Activated CD4-positive, alpha-beta T cell treated with anti-CD3 and anti-CD28 coated beads, Interleukin-2, amount 50 U/mL, for 48 hours (primary cell): ENCODE measurements at places on chromosomes 6 and 20.

DNA sequence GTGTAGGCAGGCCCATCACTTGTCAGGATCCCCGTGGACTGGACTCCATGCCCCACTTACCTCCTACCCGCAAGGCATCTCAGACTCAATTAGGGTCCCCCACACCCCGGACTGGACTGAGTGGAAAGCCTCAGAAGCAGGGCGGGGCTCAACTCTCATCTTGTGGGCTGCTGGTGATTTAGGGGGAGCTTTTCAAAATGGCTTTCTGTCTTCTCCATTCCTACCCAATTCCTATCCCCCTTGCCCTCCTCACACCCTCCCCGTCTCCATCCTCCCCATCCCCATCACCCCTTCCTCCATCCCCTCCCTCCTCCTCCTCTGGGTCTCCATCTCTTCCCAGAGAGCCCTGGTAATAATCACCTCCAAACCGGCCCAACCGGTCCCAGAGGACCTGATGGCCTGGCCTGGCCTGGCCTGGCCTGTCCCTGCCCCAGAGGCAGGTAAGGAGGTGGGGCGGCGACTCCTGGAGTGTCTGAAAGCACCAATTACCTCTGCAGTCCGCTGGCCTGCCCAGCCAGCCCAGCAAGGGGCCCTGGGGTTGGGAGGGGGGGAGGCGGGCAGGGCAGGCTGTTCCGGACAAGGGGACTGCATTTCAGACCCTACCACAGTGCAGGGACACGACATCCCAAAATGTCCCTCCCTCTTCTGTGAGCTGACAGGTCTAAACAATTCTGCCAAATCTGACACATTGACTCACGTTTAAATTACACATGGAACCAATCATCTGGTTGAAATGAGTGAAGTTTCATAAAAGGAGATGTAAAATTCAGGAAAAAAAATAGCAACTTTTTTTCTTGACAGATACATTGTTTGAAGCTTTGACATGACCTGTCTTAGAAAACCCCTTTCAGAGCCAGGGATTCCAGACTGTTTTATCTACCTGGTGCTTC, 24.8 kb downstream of the MAFB start:
- DNase-seq, result no peak

DNA sequence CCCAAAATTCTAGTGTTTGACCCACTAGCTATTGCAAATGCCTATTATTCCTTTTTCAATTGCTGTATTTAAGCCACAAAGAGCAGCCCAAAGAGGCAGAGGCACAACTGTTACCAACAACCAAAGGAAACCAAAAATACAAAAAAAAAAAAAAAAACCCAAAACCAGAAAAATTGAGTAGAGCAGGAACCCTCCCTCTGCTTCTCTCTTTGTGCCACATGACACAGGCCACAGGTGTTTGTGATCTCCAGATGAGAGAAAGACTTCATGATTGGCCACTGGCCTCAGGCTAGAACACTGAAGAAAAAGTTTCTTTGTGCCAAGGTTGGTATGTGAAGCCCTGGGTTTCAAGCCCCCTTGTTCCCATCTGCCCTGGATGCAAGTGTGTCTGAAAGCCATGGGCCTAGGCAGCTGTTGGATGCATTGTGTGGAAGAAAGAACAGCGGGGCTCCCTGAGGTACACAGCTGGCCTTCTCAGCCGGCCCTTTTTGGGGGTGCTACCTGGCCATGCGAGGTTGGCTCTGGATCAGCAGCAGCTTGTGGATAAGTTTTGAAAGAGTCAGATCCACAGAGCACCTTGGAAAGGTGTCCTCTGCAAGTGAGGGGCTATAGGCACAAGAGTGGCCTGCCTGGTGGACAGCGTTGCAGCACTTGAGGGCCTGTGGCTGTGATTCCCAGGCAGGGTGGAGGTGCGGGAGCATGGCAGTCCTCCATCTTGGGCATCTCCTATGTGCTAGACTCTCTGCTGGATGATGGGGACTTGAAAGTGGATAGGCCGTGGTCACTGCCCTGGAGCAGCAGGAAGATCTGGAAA, 204.5 kb downstream of the ZDHHC14 start:
- DNase-seq, result no peak

DNA sequence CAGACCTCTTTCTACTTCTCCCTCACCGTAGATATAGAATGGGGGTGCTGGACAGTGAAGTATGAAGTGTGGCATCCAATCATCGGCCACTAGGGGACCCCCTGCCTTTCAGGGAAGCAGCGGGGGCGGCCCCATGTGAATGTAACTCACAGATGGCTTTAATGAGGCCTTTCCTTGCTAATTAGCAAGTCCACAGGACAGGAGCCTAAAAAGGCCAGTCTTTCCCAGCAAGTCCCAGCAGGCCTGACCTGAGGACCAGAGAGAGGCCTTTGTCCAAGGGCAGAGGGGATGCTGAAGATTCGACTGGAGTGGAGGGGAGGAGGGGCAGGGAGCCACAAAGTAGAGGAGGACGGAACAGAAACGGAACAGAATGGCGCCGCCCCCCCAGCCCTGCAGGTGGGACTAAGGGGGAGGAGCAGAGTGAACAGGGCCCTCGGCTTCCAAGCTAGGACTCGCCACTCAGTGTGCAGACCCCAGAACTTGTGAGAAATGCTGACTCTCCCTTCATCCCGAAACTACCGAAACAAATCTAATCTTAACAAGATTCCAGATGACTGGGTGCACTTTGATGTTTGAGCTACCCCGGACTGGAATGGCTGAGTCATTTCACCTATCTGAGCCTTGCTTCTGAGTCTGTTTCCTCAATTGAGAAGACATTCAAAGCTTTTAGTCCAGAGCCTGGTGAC, 5.8 kb downstream of the C6orf132 start:
- peak; percentile 22 for DNase-seq

- no peak for DNase-seq
Observed at GRCh38 chr20:8858181-8858787, 210.6 kb upstream of the PLCB4 start.

- DNase-seq, result no peak
Observed at GRCh38 chr6:116365743-116366142, 5.0 kb upstream of the DSE start.
